Keratinocyte (primary cell): ENCODE measurements at places on chromosomes 2 and 18. TPM values are rescaled to one million over a fixed set of nuclear protein-coding genes. Genes with fewer than 3 reads are reported as not detected.

DNA sequence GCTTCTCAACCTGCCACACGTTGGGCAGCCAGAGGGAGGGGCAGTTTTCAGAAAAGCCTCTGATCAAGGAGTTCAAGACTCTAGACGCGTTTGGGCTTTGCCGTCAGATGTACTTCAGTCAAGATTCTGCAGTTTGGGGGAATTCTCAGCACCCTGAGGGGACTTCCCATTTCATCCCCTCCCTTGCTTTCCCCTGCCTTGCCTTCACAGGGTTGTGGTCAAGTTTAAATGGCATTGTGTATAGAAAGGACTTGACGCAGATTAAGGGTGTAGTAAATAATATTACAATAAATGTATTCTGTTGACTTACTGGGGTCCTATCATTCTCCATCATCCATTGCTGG lies 198.3 kb upstream of the NABP1 start:
- no peaks in the 10 kb centered on the region for H3K36me3 ChIP-seq
- H3K4me1 ChIP-seq = no peaks in the 10 kb centered on the region
- no peak overlapping the region for H3K27ac ChIP-seq

DNA sequence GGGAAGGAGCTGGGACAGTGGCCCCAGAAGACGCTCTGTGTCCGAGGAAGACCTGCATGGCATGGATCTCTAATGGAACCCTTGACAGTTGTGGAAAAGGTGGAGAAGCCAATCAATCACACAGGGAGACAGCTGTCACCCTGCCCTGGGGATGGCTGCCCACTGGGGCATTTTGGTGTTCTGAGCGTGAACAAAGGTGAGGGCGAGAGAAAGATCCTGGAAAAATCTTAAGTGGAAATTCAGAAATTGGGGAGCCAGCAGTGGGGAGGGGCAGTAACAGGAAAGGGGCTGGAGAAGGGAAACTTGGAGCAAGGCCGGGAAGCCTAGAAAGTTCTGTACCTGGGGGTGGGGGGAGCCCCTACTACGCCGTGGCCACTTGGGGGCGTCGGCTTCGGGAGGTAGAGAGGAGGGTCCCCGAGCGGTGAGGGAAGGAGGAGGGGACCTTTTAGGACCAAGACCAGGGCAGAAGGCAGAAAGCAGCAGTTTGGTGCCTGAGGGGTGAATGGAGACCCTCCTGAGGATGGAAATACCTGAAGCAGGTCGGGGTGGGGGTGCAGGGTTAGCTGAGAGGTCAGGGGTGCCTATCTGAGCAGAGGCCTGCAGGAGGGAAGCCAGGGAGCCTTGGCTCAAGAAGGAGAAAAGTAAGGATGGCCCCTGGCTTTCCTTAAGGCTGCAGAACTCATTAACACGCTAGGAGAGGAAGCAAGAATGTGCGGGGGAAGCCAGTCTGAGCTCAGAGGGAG lies 30.0 kb downstream of the NGEF start:
- no peak overlapping the region for H3K27ac ChIP-seq
- H3K4me3 ChIP-seq = no peak overlapping the region
- H3K4me1 ChIP-seq = peaks cover 31% of the 10 kb centered on the region
- no peaks in the 10 kb centered on the region for H3K36me3 ChIP-seq
- no peak for DNase-seq

GRCh38 chr2:239216614-239217273 lies 184.1 kb downstream of the HDAC4 start:
- no peaks in the 10 kb centered on the region for H3K27me3 ChIP-seq
- H3K4me1 ChIP-seq = no peaks in the 10 kb centered on the region
- no peak overlapping the region for H3K27ac ChIP-seq
- H3K36me3 ChIP-seq = no peaks in the 10 kb centered on the region

- no peak overlapping the region for H3K27ac ChIP-seq
- H3K4me3 ChIP-seq = no peak overlapping the region
- H3K4me1 ChIP-seq = no peaks in the 10 kb centered on the region
- H3K27me3 ChIP-seq = no peaks in the 10 kb centered on the region
- no peaks in the 10 kb centered on the region for H3K36me3 ChIP-seq
Measured at GRCh38 chr2:143771939-143772338, 642.7 kb downstream of the ARHGAP15 start.

WNT6 gene
- 0.15 TPM in 1 of 3 replicates, not detected in the others for polyA plus RNA-seq

SCN7A gene
- polyA plus RNA-seq = not detected in 3 replicates
